ENCODE measurements at places on chromosomes 4 and X. TPM values are rescaled to one million over a fixed set of nuclear protein-coding genes. Genes with fewer than 3 reads are reported as not detected.

WWC2 gene
- 36.8 TPM for polyA plus RNA-seq

CSAG1 gene
- not detected for polyA plus RNA-seq

NR3C2 gene
- polyA plus RNA-seq, result 0.18 TPM

LRCH2 gene
- 4.1 TPM for polyA plus RNA-seq

SOX3 gene
- not detected for polyA plus RNA-seq

ACE2 gene
- polyA plus RNA-seq, result not detected

AMTN gene
- not detected for polyA plus RNA-seq

FUNDC2 gene
- polyA plus RNA-seq, result 65.2 TPM

BEND4 gene
- polyA plus RNA-seq, result not detected

MRFAP1L1 gene
- 35.5 TPM for polyA plus RNA-seq

- no peak for DNase-seq
Observed at GRCh38 chr4:4675641-4676040, 133.8 kb upstream of the STX18 start.

- no peak for DNase-seq
Observed at GRCh38 chr4:15765910-15766697, 12.0 kb upstream of the CD38 start.

GRCh38 chrX:64580605-64581004, 185.4 kb upstream of the MTMR8 start:
- DNase-seq, result no peak

DNA sequence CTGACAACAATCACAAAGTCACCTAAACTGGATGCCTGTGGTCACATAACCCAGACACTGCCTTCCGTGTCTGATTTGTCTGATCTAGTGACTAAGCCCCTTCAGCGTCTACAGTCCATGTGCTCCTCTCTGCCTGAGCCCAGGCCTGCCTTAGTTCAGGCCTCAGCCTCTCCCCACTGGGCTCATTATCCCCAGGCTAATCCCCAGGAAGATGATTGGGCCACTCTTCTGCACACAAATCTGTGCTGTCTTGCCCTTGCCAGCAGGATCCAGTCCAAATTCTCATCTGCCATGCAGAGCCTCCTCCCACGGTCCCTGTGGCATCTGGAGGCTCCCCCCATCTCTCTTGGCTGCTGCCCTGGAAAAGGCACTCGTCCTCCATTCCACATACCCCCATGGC, 96.5 kb downstream of the SLC2A9 start:
- DNase-seq, result peak; percentile 4

- no peak for DNase-seq
Observed at GRCh38 chrX:78357342-78358055, 30.1 kb upstream of the CYSLTR1 start.

GRCh38 chr4:36477861-36478260, 196.4 kb downstream of the DTHD1 start:
- DNase-seq, result no peak

DNA sequence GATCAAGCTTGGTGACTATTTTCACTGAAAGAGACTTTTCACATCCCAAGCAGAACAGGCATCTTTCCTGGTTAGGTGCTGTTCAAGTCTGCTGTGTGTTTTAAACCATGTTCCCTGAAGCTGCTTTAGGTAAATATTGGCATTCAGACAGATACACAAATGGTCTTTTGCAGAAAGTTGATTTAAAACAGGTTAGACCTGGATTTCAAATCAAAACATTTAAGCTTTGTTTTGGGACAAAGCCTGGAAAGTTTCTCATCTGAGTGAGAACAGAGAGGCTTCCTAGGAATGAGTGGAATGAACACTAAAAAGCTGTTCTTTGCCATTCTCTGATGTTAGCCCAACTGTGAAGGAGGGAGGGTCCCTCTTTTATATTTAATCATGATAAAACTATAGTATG, 10.1 kb downstream of the ANXA3 start:
- no peak for DNase-seq

DNA sequence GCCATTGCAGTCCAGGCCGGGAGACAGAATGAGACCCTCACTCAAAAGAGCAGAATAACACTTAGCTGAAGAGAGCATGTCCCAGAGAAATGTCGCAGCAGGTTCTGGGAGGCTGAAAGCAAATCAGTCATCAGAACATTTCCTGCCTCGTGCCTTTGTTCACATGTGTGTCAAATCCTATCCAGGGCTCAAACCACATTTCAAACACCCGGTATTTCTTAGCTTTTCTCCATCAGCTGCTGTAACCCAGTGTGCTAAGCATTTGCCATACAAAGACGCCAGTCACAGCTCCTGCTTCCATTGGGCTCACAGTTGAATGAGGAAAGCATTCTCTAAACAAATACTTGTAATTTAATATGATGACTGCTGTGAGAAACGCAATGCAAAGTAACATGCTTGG, 6.0 kb downstream of the PALLD start:
- no peak for DNase-seq

DNA sequence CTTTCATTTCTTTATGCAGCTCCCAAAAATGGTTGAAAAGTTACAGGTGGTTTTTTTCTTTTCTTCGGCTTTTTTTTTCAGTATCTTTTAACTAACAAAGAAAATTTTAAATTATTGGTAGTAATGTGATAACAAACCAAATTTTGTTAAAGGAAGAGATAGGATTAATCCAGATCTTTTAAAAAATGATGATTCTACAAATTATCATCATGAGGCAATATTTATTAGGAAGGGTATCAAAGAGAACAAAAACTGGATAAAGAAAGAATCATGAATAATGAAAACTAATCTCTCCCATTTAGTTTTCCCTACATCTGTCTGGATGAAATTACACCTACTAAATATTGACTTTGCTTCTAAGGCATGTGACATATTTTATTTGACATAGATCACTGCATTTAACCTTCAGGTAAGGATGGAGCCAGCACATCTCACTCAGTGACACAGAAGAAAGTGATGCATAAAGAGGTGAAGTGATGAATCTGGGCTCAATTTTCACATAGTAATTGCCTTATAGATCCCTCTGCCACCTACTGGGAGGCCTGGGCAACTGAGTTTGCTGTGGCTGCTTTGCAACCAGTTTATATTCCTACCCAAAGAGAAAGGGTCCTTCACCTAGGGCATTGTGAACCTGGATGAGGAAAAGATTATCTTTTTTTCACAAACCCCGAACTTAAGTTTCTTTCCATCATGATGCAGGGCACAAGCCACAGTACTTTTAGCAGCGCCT, 155.6 kb downstream of the HNRNPD start:
- DNase-seq, result no peak

GRCh38 chr4:62644372-62644771, 1444.2 kb downstream of the ADGRL3 start:
- no peak for DNase-seq

GRCh38 chr4:102780476-102781144, 19.8 kb upstream of the MANBA start:
- no peak for DNase-seq

DNA sequence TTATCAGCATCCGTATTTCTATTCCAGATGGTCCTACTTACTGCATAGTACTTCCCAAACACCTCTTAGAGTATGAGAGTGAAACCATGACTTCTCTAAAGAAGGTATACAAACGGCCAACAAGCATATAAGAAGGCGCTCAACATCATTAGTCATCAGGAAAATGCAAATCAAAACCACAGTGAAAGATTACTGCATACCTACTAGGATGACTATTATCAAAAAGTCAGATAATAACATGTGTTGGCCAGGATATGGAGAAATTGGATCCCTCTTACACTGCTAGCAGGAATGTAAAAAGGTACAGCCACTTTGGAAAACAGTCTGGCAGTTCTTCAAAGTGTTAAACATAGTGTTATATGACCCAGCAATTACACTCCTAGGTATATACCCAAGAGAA, 215.3 kb upstream of the CXorf66 start:
- DNase-seq, result no peak

- DNase-seq, result no peak
Observed at GRCh38 chr4:145083891-145084605, 13.9 kb downstream of the ANAPC10 start.

GRCh38 chrX:87900320-87900908, 382.8 kb downstream of the KLHL4 start:
- DNase-seq, result no peak

DNA sequence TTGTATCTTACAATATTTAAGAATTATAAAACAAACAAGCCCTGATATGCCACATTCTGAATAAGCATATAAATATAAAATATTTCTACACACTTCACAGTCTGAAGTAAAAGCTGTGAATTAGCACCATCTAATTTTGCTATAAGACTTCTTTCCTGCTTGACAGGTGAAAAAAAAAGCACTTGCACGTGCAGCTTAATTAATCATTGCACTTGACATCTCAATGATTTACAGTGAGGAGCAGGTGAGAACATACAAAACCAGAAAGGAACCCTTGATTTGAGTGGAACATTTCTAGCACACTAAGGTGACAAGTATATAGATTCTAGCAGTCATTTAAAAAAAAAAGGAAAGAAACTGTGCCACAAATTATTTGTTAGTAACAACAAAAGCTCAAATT, 47.9 kb downstream of the CHIC2 start:
- DNase-seq, result no peak

DNA sequence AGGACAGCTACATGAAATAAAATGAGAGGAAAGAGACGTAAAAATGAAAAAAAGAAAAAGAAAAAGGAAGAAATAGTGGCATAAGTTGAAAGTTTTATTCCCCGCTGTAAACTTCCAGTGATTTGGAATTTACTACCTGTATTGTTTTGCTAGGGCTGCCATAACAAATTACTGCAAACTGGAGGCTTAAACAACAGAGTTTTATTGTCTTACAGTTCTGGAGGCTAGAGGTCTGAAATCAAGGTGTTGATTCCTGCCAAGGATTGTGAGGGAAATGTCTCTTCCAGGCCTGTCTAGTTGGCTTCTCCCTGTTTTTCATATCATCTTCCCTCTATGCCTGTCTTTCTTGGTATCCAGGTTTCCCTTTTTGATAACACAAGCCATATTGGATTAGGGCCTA, 119.4 kb upstream of the PACRGL start:
- no peak for DNase-seq

DNA sequence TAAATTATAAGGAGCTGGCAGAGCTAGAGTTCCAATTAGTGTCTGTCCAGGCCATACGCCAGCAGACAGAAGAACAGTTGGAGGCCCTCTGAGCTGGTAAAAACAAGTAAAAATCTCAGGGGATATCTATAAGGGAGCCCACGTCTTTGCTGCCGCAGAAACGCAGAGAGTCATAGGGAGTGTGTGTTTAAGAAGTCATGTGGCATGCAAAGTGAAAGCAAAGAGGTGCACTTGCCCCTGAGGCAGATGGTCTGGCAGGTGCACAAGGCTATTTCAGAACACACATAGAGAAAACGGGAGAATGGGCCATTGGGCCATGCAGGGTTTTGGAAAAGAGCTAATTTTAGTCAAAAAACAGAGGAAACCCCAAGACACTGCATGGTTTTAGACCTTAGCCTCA, 92.7 kb downstream of the NAP1L3 start:
- no peak for DNase-seq
